Spinal cord (tissue), 10 donors: ENCODE measurements at places on chromosomes 2 and 18.

DNA sequence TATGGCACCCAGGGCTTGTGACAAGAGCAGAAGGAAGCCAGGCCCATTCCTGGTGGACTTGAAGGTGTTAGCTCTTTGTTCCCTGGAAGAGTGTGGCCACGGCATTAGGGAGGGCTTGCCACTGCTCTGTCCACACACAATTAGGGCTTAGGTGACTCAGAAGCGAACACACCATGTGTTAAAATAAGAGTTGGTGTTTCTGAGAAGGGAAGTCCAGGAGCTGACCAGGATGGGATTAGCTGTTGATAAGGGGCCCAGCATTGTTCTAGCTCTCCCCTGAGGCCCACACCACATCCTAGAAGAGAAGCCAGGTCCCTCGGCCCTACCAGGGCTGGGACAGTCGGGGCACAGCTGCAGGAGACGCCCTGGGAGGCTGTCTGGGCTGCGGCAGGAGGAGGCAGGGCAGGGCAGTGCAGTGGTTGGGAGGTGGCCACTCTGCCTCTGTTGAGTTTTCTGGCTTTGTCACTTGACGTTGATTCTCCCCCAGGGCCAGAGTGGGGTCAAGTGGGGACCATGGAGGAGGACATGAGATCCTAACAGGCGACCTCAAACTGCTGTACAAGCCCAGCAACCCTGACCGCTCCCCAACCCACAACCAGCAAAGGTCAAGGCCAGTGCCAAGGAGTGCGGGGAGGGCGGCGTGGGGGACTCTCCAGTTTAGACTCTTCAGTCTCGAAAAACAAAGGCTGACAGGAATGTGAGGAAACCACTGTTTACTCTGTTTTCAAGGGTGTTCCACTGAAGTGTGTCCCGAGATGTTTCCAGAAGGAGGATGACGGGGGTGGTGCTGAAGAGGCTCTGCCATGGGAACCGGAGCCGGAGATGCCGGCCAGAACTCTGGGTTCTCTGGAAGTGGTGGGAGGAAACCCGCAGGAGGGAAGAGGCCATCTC, 16.8 kb downstream of the GNLY start:
- no peak for DNase-seq

GRCh38 chr18:65526099-65526498, 224.7 kb upstream of the CDH7 start:
- DNase-seq = no peak

DNA sequence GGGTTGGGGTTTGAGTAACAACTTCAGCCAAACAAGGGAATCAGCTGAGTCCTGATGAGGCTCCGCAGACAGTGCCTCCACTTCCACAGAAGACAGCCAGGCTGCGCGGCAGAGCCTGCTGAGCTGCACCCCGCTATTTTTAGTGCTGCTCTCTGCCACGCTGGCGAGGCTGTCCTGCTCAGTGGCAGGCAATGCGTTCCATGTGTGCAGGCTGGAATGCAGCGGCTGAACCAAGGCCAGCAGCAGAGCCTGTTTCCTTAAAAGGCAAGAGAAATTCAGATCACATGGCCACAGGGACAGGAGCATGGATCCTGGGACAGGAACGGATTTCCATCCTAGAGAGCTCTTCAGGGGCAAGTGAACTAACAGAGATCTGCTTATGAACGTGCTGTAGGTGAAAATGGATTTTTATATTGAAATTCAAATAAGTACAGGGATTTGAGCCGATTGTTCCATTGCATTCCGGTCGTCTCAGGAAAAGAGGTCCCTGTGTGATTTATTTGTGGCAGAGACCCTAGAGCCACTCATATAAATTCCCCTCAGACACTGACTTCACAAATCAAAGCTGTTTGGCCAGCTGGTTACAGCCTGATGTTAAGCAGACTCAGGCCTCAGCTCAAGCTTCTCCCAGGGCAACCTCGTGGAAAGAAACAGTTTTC, 98.7 kb downstream of the COL6A3 start:
- DNase-seq = no peak

DNA sequence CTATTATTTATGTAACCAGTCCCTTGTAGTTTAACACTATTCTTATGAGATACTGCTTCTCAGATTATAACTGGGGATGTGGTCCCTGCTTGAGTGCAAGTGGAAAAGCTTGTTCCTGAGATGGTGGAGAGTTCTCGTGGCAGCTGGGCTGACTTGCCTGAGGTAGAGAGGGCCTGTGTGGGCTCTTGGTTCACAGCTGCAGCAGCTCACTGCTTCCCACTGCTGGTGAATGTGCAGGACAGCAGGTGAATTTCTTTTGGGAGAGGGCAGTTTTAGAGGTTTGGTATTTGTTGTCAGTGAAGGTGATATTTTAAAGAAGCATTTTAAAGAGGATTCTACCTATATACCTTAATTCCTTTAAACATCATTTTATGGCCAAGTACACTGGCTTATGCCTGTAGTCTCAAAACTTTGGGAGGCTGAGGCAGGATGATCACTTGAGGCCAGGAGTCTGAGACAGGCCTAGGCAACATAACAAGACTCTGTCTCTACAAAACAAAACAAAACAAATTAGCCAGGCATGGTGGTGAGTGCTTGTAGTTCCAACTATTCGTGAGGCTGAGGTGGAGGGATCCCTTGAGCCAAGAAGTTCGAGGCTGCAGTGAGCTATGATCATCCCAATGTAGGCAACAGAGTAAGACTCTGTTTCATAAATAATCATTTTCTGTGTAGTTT, 94.8 kb downstream of the MTA3 start:
- DNase-seq = peak; percentile 40

DNA sequence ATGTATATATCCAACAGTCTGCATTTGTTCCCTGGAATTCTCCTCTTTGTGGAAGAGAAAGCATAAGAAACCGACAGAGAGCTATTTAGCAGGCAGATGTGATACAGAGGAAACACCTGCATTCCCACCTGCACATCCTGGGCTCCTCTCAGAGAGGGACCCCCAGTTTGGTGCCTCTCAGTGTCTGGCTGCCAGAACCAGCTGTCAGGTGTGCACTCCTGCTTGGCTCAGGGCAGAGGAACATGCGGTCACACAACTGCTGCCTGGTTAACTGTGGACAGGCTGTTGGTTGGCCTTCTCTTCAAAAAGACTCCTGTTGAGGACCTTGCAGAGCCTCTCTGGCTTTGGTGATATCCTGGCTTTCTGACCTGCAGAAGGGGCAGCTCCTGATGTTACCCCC, 54.6 kb downstream of the ITGB6 start:
- no peak for DNase-seq

DNA sequence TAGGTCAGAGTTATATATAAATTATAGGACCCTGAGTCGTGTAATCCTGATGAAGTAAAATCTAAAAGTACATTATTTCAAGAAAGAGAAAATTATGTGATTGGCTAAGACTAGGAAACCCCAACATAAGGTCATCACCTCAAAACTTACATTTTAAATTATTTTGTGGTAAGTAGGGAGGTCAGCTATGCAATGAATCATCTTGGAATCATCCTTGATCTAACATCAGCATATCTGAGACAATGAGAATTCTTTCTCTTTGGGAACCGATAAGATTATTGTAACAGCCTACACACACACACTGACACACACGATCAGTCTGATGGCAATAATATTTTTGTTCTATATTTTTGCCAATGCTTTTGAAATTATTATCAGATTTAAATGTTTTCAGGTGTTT, 904.8 kb upstream of the CHAC2 start:
- no peak for DNase-seq

DNA sequence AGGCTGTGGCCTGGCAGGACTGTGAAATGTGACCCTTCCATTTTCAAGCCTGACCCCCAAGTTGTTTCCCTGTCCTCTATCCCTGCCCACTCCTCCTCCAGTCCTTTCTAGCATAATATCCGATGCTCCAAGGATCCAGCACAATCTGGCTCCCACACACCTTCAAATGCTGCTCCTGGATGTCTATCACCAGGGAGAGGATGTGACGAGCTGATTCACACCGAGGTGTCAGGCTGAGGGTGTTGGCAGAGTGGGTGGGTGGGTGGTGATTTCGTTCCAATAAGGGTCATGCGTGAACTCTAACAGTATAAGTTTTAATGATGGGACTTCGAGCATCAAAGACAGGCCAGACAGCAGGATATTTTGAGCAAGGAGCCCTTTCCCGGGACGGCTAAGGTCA, 107.8 kb downstream of the CELF4 start:
- no peak for DNase-seq

- no peak for DNase-seq
These were observed 110.5 kb downstream of the CCDC148 start for GRCh38 chr2:158346032-158346431.

DNA sequence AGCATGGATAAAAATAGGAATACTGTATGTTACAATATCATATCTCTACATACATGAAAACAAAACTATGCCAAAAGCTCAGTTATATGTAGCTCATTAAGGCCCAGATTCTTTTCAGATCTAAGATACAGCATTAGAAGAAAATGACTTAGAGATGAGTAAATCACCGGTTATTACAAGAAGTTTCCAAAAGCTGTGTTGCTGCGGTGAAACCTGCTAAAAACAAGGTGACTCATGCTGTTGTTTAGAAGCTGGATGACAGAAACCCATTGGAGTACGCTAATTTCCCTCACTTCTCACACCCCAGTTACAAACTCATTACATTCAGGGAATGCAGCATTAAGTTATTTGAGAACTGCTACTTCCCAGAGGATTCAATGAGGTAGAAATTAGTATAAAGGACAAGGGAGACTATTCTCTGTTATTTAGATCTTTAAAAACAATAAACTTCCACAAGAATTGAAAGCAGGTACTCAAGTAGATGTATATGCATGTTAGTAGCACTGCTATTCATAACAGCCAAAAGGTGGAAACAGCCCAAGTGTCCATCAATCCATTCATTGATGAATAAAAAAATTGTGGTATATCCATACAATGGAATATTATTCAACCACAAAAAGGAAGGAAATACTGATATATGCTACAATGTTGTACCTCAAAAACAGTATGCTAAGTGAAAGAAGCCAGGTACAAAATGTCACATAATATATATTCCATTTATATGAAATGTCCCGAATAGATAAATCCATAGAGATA, 32.6 kb downstream of the RBKS start:
- no peak for DNase-seq

- DNase-seq = no peak
These were observed 120.7 kb upstream of the CTAGE1 start for GRCh38 chr18:22538426-22538825.

- no peak for DNase-seq
These were observed 147.3 kb upstream of the TCF4 start for GRCh38 chr18:55735199-55735855.

GRCh38 chr18:35525795-35526494, 28.2 kb upstream of the INO80C start:
- DNase-seq = no peak

DNA sequence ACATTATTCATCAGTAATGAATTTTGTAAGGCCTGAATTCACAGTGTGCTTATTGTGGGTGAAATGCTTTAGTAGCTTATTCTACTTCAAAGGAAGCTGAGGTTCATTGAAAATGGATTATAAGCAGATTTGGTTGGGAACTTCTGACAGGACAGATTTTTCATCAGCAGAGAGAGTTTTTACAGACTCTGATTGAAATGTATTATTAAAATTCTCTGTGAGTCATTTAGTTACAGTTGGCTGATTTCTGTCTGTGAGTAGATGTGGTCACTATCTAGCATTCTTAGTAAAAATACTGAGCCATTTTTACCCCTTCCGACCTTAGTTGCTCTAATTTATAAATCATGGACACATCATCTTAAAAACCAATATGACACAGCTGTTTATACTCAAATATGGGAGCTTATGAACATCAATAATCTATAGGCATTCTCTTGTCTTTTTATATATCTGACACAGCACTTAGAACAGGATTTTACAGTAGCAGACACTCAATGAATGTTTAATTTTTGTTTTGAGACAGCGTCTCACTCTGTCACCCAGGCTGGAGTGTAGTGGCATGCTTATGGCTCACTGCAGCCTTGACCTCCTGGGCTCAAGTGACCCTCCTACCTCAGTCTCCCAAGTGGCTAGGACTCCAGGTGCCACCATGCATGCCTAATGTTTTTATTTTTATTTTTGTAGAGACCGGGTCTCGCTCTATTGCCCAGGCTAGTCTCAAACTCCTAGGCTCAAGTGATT, 239.6 kb downstream of the BABAM2 start:
- DNase-seq = no peak

- no peak for DNase-seq
These were observed 46.6 kb upstream of the FHL2 start for GRCh38 chr2:105445498-105445897.

- no peak for DNase-seq
These were observed 36.0 kb downstream of the FARP2 start for GRCh38 chr2:241391892-241392665.

DNA sequence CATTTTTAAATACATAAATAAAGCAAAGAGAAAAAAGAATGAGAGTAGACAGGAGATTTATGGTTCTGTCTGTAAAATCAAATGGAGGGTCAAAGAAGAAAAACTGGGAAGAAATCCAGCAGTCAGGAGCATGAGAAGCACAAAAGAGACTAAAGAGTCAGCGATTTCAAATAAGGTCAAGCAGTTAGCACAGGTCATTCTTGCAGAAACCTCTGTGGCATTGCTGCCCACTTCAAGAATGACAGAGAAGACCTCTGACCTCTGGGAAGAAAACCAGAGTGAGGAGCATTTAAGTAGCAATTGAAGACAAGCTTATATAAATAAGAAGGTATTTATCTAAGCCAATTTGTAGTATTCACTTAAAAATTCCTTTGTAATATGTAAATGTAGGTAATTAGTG, 172.0 kb upstream of the SPOPL start:
- no peak for DNase-seq

DNA sequence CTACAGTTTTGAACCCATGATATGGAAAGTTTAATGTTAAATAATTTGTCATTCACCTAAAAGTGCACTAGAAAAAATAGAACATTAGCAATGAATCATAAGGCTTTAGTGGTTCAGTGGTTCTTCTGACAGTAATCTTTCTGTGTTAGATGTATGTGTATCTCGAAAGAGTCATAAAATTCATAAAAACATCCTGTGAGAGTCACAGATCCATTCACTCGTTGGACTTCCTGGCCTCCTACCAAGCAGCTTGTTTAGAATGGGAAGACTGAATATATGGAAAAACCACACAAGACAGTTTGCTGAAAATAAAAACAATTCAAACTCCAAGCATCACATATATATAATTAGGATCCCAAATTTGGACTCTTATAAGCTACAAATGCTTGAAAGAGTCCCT, 34.8 kb downstream of the ADNP2 start:
- peak; percentile 20 for DNase-seq

DNA sequence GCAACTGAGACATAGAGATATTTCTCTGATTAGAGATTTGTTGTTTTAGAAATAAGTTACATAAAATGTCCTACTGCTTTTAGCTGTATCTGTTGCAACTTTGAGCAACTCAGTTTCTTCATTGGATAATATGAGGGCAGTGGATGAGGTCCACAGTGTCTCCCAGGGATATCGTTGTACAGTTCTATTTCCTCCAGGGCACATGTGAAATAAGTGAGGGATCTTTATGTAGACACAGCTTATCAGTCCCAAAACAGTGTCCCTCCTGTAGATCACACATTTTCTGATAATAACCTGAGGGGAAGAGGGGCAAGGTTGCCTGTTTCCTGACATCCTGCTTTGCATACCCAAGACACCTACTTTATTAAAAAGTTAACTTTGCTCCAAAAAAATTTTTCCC, 1231.2 kb upstream of the ZEB2 start:
- DNase-seq = no peak

- DNase-seq = no peak
These were observed 835.9 kb upstream of the CHAC2 start for GRCh38 chr2:52931660-52932059.
